ACHN (cell line): ENCODE measurements at places on chromosomes 3 and 15.
A peak's percentile ranks its signal among the peaks of the same experiment; 100 is the strongest.

GRCh38 chr15:71443538-71443937 lies 328.3 kb downstream of the THSD4 start:
- peak; percentile 48 for DNase-seq

- no peak for DNase-seq
These were observed 373.3 kb upstream of the THBS1 start for GRCh38 chr15:39207532-39208115.

- DNase-seq, result no peak
These were observed 9.3 kb downstream of the GXYLT2 start for GRCh38 chr3:72896996-72897757.

DNA sequence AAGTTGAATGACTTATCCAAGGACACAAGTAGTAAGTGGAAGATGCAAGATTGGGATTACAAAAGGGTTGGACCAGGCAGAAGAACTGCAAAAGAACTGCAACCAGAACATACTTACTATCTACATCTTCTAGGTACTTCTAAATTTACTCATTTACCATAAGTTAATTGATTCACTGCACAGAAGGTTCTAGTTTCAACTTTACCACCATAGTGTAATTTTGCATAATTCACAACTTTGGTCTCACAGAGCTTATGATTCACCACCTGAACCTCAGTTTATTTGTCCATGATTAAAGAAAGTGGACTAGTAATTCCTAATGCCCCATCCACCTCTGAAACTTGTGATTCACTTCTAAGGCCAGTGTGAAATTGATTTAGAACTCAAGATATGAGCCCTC lies 236.8 kb upstream of the UBE2E2 start:
- DNase-seq, result no peak

DNA sequence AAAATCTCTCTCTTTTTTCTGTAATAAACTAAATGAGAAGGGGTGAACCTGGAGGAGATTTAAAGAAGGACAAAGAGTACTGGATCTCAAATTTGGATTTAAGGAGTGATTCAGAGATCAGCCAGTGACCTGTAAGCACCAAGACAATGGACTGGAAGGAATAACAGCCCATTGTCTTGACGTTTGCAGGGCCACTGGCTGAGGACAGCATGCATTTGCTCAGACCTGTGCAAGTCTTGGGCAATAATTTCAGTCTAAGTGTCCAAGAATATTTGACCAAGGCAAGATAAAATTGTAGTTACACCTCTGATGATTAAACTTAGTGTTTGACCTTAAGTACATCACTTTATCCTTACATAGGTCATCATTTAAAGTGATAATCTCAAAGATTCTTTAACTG lies 55.8 kb upstream of the OSTN start:
- no peak for DNase-seq

DNA sequence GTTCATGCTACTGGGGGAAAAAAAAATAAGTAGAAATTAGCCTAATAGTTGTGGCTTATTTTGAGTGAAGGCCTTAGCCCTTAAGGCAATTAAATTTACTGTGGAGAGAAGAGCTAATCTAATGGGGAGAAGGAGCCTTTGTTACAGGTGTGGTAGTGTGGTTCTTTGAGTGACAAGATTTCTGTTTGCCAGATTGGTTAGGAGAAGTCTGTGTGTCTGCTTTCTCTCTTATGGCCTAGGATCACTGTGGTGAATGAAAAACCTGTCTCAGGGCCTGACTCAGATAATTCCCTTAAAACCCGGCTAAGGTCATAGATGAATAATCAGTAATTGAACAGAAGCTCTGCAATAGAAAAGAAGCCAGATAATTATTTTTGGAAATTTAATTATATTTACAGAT lies 27.0 kb downstream of the OPA1 start:
- DNase-seq, result no peak

DNA sequence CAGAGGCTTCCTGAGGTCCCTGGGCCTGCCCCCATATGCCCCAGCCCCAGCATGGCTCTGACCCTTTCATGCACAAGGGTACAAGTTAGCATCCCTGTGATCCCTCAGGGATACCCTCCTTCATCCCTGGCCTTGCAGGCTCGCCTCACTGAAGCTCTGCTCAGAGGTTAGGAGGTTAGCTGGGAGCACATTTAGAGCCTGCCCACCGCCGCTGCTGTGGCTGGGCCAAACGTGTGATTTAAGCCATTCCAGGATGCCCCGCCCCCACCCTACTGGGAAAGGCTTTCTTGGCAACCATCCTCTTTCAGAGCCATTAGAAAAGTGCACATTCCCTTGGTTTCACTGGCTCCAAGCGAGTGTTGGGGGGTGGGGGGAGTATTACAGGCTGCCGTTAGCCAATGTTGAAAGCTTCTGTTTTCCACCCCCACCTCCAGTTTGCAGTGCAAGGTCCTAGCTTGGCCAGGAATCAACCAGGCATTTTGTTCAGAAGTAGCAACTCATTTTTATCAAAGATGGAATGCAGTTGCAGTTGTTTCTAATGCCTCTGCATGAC lies 6.3 kb upstream of the HES1 start:
- DNase-seq, result no peak

GRCh38 chr3:153601374-153601853 lies 439.4 kb downstream of the RAP2B start:
- DNase-seq, result no peak

DNA sequence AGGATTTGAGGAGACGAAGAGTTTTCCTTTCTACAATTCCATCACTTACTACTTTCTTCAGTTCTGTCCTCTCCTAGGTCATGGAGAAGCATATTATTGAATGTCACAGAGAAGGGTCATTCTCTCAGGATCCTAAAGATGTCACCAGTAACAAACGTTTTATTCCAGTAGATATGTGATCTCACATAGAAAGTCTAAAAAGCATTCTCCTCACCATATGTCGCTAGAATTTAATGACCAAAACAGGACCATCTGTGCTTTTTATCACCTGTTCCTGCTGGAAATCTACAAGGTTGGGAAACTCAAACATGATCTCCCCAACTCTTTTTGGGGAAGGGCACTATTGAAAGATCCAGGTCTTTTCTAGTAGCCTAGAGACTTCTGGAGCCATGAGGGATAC lies 24.0 kb upstream of the FRMD5 start:
- DNase-seq, result no peak

DNA sequence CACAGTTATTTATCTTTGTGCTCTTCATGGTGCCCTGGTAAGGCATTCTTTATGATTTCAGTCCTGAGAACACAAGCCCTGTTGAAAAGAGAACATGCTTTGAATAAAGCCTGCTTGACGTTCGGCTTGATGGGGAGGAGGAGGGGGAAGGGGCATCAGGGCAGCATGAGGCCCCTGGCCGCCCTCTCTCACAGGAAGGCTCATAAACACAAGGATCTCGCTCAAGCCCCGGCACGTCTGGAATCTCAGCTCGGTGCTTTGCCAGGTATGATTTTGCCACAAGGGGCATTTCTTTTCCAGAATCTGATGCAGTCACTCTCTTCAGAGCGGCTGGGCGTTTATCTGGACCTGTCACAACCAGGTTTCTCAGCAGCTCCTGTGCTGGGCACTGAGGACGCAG lies 129.4 kb downstream of the DNAJB8 start:
- no peak for DNase-seq

DNA sequence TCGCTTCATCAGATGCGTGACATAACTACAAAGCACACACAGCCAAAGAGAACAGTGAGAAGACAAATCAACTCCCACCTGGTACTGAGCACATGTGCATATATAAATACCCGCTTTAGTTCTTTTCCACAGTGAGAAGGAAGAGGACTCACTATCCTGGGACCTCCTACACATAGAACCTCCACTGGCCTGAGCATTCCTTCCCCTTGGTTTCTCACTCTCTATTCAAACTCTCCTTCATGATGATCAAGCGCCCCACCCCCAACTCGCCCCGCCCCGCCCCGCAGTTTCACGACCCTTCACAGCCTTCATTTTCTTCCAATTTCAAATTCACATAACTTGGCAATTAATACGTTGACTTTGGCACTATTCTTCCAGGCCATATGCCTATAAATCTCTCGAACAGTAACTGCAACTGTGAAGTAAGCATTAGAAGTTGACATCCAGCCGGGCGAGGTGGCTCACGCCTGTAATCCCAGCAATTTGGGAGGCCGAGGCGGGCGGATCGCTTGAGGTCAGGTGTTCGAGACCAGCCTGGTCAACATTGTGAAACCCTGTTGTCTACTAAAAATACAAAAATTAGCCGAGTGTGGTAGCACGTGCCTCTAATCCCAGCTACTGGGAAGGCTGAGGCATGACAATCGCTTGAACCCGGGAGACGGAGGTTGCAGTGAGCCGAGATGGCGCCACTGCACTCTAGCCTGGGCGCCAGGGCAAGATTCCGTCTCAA lies 1.1 kb downstream of the RPS17 start:
- no peak for DNase-seq

GRCh38 chr15:57228395-57228794 lies 147.9 kb upstream of the CGNL1 start:
- DNase-seq, result no peak
